MCF 10A (cell line): ENCODE measurements at places on chromosomes 3 and 15. TPM values are rescaled to one million over a fixed set of nuclear protein-coding genes. Genes with fewer than 3 reads are reported as not detected.

- H3K27ac ChIP-seq = no peak overlapping the region
- H3K4me1 ChIP-seq = no peaks in the 10 kb centered on the region
- DNase-seq = no peak
- H3K27me3 ChIP-seq = no peaks in the 10 kb centered on the region
These were observed 193.2 kb downstream of the MEX3B start for GRCh38 chr15:81852411-81853149.

GRCh38 chr3:98242155-98242554, 21.9 kb upstream of the OR5H6 start:
- H3K27me3 ChIP-seq = peaks cover 46% of the 10 kb centered on the region
- DNase-seq = no peak
- H3K27ac ChIP-seq = no peak overlapping the region

DNA sequence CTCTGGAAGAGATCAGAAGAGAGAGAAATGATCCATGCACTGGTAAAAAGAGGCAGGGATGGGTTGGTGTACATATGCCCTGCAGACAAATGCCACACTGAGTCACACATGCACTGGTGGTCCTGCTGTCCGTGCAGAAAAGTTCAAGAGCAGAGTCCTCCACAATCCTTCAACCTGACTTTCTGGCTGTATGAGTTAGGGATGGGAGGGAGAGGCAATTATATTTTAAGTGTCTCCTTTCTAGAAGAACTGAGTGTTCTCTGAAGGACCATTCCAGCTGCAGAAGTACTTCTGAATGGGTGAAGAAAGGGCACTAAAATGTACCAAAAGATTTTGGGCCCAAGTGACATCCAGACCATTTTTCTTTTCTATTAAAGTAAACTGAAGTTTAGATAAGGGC, 26.4 kb downstream of the TMEM39A start:
- no peak for DNase-seq
- peaks cover 84% of the 10 kb centered on the region for H3K36me3 ChIP-seq
- no peak overlapping the region for H3K27ac ChIP-seq
- H3K4me1 ChIP-seq = no peaks in the 10 kb centered on the region
- H3K27me3 ChIP-seq = no peaks in the 10 kb centered on the region

DNA sequence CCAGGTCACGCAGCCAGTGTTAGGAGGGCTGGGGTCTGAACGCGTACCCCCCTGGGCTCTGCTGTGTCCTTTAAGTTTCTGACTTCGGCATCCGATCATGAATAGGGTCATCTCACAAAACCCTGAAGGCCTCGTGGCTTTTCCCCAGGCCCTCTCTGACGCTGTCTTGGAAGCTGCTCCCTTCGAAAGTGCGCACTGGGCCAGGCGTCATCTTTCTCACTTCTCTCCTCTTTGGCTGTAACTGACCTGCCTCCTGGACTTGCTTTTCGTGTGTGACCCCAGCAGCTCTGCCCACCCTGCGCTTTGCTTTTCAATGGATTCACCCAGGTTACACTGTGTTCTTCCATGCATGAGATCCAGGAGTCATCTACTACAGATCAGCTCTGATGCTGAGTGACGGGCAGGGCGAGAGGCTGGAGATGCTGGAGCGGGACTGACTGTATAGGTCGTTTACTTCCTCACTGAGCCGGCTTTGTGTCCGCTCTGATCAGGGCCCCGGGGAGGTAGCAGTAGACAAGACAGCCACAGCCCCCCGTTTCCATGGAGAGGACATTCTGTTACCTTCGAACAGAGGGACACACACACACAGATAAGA, 45.0 kb upstream of the PCSK6 start:
- DNase-seq = no peak
- no peaks in the 10 kb centered on the region for H3K36me3 ChIP-seq
- no peaks in the 10 kb centered on the region for H3K27me3 ChIP-seq
- no peak overlapping the region for H3K4me3 ChIP-seq

Gene CTXND1
- total RNA-seq = not detected in 2 replicates

Gene RAD51
- 6.1 and 7.1 TPM in 2 replicates for total RNA-seq

GRCh38 chr3:195829897-195830254, 18.1 kb upstream of the MUC4 start:
- no peaks in the 10 kb centered on the region for H3K27me3 ChIP-seq
- H3K27ac ChIP-seq = no peak overlapping the region
- no peaks in the 10 kb centered on the region for H3K4me1 ChIP-seq
- DNase-seq = no peak
- H3K36me3 ChIP-seq = no peaks in the 10 kb centered on the region
- no peak overlapping the region for H3K4me3 ChIP-seq

DNA sequence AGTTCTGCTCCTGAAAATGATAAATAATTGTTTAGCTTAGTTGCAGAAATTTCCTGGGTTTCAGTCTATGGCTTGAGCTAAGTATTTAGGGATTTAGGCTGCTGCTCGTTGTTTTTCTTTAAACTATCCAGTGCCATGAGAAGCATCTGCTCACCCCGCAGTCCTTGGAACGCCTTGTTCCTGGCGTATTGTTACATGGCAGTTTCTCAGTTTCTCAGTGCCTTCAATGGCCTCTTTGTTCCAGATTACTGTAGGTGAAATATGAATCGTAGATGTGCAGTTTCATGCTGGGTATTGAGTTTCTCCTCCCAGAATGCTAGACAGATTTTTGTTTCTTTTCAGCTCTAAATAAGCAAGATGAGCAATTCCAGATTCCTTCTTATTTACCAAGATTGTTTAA, 269.5 kb upstream of the GBE1 start:
- no peak for DNase-seq
- H3K4me3 ChIP-seq = no peak overlapping the region
- H3K27ac ChIP-seq = no peak overlapping the region
- H3K27me3 ChIP-seq = no peaks in the 10 kb centered on the region

Gene WDR48
- total RNA-seq = 24.8 and 26.0 TPM in 2 replicates

DNA sequence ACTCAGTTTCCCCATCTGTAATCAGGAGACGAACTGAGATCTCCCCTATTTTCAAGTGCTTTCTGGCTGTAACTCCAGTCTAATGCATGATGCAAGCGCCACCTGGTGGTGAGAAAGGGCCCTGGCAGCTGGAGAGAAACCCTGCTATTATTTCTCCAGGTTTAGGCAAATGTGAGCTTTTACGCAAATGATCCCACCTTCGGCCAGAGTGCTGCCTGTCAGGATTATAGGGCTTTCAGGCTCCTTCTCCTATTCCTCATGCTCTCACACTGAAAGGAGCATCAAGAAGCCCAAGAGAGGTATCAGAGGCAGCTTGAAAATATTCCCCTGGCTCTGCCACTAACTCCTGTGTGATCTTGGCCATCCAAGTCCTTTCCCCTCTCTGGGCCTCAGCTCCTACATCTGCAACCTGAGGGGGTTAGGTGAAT, 93.9 kb upstream of the RASGRF1 start:
- H3K4me3 ChIP-seq = no peak overlapping the region
- peak; percentile 71 for DNase-seq
- no peak overlapping the region for H3K27ac ChIP-seq

DNA sequence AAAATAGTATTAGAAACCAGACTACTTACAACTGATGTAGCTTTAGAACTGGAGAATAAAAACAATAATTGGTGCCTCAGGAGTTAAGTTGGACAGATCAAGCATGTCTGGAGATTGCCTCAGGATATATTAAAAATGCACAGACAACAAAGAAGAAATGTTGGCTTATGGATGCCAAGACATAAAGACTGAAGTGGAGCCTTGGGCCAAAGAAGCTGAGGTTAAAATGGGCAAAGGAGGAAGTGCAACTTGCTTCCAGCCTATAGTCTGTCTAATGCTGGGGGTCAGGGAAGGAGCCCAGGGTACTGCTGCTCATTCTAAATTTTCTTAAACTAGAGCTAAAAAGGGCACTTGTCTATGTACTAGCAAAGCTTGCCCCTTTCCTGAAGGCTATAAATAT, 77.5 kb downstream of the ESYT3 start:
- H3K4me1 ChIP-seq = no peaks in the 10 kb centered on the region
- no peak overlapping the region for H3K27ac ChIP-seq
- no peak for DNase-seq
- H3K27me3 ChIP-seq = no peaks in the 10 kb centered on the region

DNA sequence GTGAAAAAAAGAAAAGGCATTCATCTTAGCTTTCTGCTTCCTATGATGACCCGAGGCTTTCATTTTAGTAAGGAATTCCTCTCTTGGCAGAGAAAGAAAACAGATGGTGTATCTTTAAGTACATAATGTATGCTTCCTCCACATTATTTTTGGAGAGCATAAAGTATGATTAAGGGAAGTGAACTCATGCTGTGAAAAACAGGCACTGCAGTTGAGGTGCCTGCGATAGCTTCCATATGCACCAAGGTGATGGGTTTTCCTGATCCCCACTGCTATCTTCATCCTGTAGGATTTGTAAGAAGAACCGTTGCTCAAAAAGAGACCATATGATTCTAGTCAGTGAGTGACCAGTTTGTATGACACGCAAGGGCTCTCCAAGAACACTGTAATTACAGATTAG, 411.5 kb upstream of the MCTP2 start:
- H3K4me3 ChIP-seq = no peak overlapping the region
- no peaks in the 10 kb centered on the region for H3K4me1 ChIP-seq
- H3K27ac ChIP-seq = no peak overlapping the region
- H3K27me3 ChIP-seq = no peaks in the 10 kb centered on the region
- no peak for DNase-seq

Gene GOLGA6L6
- not detected in 2 replicates for total RNA-seq
